ENCODE measurements at places on chromosomes 16 and 17. TPM values are rescaled to one million over a fixed set of nuclear protein-coding genes. Genes with fewer than 3 reads are reported as not detected.

Gene SPIRE2
- 0.33 TPM for total RNA-seq

DNA sequence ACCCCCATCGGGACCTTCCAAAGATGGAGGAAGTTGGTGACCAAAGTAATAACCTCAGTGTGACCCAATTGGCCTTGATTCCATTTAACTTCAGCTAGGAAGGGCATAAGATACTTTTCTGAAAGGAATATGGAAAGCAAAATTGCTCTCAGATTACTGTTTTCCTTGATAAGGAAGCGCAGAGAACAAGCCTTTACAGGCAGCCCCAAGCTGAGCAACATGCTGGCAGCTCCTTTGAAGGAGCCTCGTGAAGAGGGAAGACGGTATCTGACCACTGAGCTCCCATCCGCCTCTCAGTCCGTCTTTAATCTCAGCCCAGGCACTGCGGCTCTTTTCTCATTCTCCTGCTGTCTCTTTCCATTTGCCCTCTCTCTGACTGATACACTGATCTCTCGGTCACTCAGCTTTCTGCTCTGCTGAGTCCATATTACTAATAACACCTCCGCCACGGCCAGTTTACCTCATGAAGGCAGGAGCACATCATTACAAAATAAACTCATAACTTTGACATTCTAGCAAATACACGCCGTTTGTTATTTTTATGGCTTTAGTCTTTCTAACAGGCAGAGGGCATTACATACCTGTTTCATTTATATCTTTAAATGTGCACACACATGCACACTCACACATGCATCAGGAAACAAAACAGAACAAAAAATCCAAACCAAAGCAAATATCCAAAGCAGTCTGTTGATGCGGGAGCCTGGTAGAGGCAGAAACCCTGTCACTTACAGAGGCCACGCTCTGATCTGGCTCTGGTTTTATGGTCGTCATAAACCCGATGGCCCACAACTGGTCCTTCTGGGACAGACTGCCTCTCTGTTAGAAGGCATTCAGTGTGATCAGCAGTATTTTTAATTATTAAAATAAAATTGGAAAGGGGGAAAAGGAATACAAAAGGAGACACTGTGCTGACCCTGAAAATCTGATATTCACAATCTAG, 183.2 kb downstream of the AATF start:
- no peak for DNase-seq

- DNase-seq: peak; percentile 88
Measured at GRCh38 chr16:89574681-89575246, 794 bp upstream of the CPNE7 start.

GRCh38 chr16:8554881-8555280, 35.4 kb downstream of the TMEM114 start:
- no peak for DNase-seq

DNA sequence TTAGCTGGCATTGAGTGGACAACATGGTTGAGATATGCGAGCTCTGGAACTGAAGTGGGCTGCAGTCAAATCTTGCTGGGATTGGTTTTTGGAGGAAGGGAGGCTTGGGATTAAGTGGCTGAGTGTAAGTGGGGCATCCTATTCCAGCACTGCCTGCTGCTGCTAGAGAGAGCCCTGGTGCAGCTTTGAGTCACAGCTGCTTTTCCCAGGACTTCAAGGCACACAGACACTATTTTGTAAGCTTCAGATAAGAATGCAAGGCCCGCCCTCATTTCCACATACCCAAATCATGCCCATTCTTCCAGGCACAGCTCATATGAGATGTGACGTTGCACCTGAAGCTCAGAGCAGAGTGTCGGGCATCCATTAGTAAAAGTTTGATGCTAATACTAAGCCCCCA, 10.2 kb upstream of the MAF start:
- no peak for DNase-seq

All from posterior vena cava (tissue), 2 donors.